ENCODE measurements at places on chromosomes 1 and 21.

DNA sequence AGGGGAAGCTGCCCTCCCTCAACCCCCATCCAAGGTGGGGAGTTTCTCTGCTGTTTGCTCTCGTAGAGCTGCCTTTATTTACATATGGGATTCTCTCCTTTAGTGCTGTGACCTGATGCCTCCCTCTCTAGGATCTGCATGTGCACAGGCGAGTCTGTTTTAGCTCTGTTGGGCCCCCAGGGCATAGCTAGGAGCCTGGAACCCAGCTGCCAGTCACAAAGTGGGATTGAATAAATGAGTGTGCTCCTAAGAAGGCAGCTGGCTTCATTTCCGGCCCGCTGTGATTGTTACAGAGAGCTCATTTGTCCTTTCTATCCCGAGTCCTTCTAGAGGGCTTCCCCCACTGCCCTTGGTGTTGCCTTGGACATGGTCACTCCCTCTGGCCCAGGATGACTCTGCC is 176.6 kb downstream of the GRIK3 start:
- no peak for DNase-seq

DNA sequence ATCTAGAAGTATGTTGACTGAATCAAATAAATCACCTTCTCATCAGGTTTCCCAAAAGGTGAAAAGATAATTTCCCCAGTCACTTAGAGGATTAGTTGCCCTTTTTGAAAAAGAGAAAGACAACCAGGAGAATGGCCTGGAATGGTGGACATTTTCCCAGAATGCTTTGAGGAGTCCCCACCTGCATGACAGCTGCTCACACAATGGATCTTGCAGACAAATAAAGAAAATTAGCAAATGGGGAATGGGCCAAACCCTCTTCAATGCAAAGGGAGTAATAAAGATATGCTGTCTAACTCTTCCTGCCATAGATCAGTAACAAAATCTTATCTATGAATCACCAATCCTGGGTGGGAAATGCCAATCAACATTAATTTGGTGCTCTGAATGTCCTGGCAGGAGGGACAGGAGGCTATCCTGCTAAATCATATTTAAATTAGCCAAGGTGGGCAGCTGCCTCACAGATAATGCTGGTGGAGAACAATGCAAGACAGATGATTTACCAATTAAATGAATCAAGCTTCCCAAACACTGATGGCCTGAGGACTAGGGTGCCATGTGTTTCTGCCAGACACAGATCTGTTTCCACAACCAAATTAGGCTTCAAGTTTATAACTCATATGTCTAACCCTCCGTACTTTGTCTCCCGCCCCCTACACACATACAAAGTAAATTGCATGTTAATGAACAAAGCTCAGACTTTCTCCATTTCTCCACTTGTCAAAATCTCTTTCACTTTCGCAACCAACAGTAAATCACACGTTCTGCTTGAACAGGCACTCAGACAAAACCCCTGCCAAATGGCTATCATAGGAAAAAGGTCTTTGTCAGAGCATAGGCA is 488.0 kb upstream of the PLXNA2 start:
- no peak for DNase-seq

- DNase-seq: no peak
Measured at GRCh38 chr1:94305704-94306103, 68.3 kb upstream of the ARHGAP29 start.

DNA sequence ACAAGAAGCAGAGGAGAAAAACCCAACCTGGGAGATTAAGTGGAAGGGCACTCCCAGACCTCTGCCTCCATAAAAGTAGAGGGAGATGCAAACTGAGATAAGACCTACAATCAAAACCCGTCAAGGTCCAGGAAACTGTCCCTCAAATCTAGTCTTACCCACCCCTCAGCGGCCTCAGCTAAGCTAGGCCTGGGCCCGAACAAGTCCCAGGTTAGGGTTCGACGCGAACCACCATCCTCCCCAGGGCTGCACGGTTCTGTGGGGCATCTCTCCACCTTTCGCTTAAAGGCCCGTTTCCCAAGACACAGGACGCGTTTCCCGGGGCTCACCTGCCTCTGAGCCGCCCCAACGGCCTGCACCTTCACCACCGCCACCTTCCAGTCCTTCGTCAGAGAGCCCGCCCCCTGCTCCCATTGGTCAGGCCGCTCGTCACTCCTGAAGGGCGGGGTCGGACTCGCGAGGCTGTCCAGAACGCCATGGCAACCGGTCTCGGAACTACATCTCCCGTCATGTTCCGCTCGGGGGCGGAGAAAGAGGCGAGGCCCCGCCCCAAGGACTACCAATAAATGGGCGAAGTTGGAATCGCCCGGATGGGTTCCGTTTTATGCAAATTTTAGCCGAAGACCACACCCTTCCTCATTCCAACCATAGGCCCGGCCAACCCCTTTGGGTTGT is at the start of gene CRYZL1:
CRYZL1 (minus strand) TSS at position 390 of the 675 bp plus-strand sequence. CDS start 10,190 bp downstream, outside the sequence.
- peak; percentile 100 for DNase-seq

DNA sequence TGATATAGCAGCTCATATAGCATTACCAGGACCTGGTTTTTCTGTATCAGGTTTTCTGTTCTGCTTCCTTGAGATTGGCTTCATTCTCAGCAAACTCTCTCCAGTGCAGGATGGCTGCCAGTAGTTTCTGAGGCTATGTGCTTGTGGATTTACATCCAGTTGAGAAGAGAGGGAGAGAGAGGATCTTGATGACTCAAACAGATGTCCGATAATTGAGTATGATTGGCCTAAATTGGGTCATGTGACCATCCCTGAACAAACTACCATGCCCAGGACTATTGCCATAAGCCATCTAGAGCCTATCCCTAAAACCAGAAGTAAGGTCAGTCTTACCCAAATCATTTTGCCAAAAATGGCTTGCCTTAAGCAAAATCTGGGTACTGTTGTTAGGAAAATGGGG is 18.1 kb upstream of the PSMA5 start:
- no peak for DNase-seq

DNA sequence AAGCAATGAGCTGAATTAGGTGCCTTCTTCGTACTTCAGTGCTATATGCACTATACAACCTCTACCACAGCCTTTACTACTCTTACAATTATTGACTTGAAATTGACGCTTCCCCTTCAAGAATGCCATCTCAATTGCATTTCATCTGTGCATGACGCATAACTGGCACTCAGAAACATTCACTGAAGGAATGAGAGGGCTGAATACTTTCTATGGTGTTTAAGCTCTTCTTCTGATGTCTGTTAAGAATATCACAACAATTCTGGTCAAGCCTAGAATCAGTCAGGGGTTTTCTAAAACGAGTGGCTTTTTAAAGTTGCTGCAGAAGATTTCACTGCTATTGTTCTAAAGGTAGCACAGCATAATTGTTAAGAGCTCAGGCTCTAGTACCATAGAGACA is 11.5 kb downstream of the DENND1B start:
- DNase-seq: no peak

- DNase-seq: no peak
Measured at GRCh38 chr1:201015551-201016091, 7.9 kb downstream of the KIF21B start.

DNA sequence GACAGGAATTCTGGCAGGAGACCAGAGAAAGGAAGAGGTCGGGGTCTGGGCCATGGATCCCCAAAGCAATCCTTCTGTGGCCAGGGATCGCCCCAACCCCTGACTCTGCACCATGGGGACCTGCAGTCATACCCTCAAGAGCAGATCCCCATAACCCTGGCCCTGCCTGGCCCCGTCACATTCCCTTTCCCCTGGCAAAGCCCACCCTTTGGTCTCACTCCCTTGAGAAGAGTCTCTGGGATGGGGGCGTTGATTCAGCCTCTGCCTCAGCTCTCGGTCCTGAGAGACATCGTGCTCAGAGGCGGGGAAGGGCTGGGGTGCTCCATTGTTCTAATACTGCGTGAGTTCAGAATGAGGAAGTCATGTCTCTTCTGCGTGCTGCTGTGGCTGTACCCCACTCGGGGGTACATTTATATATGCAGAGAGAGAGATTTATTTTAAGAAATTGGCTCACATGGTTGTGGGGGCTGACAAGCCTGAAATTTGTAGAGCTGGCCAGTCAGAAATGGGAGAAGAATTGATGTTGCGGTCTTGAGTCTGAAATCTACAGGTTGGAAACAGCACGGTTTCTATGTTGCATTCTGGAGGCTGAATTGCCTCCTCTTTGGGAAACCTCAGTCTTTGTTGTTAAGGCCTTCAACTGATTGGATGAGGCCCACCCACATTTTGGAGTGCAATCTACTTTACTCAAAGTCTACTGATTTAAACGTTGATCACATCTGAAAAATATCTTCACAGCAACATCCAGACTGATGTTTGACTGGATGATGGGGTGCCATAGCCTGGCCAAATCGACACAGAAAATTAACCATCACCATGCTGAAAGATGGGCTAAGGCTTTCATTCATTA is 4.2 kb upstream of the PADI2 start:
- DNase-seq: no peak

GRCh38 chr1:235068158-235069121 is 60.2 kb downstream of the TOMM20 start:
- no peak for DNase-seq

GRCh38 chr1:182666706-182667105 is 17.7 kb downstream of the RGS8 start:
- no peak for DNase-seq

DNA sequence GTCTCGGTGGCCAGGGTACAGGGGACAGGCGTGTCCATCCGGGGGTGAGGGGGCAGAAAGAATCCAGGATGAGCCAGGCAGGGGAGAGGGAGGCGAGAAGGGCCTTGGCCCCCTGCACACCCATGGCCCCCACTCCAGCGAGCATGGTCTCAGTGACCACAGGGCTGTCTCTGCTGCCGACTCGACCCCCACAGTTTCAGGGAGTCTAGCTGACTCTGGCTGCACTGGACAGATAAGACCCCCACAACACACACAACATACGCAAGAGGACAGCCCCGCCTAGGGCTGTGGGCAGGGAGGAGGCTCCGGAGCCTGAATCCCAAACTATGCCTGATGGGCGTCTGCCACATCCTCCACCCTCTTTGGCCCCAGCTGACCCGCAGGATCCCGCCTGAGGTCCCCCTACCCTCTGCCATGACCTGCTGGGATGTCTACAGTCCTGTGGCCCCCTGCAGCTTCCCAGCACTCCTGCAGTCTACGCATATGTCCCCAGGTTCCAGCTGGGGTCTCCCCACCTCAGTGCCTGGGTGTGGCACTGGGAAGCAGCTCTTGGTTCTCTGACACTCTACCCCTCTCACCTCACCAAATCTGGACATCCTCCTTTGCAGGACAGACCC is 22.0 kb downstream of the WNT9A start:
- no peak for DNase-seq

DNA sequence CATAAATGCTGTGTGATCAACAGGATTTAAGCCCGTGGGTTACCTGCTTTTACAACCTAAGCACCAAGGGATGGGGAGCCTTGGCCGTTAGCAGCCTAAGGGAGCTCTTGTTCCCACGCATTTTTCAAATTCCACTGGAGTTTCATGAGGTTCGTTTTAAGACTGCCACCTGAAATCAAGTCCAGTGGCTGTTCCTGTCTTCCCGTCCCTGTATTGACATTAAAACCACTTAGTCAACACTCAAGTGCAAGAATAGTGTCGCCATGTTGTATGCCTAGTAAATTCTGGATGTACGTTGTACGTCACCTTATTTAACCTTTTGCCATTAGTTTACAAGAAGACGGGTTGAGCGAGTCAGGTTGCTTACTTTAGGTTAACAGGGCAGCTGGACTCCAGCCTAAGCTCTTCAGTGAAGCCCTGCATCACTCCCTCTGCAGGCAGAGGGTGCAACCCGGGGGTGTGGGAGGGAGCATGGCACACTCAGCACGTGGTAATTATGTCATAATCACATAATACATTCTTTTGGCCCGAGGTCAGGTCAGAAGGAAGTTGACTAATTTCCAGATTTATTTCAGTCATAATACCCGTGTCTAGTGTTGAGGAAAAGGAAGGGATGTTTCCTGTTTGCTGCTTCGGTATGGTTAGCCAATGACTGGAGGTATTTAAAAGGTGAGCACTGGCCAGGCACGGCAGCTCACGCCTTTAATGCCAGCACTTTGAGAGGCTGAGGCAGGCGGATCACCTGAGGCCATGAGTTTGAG is 42.5 kb downstream of the CNST start:
- peak; percentile 62 for DNase-seq

- no peak for DNase-seq
Measured at GRCh38 chr1:199295107-199295506, 656.3 kb downstream of the PTPRC start.

DNA sequence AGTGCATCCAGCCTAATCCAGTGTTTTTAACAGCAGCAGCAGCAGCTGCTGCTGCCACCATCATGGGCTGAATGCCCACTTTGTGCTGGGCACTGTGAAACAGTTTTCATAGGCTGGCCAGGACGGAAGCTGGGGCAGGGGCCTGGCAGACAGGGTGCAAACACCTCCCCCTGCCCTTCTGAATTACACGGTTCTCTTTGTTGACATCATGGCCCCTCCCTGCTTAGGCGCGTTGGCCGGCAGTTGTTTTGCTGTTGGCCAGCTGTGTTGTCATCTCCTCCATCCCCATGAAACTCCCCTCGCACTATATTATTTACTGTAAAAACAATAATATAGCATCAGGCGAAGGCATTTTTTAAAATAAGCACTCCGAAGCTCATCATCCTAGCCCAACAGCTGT is 33.1 kb downstream of the PTPRU start:
- DNase-seq: no peak

GRCh38 chr1:184503221-184503749 is 116.5 kb downstream of the C1orf21 start:
- no peak for DNase-seq

GRCh38 chr1:88175120-88175630 is 508.9 kb upstream of the PKN2 start:
- no peak for DNase-seq

DNA sequence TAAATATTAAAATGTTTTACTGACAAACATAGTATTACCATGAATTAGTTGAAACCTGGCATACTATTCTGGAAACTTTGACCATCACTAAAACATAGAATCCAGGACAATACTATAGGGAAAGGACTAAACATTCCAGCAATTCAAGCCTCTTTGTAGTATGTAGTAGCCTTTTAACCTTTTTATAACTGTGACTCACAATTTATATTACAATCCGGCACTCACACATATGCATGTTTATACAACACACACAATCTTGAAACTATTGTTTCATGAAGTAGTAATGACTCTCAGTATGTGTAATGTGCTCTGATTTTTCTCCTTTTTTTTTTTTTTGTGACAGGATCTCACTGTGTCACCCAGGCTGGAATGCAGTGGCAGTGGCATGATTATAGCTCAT is 64.3 kb downstream of the ANKRD13C start:
- DNase-seq: no peak

DNA sequence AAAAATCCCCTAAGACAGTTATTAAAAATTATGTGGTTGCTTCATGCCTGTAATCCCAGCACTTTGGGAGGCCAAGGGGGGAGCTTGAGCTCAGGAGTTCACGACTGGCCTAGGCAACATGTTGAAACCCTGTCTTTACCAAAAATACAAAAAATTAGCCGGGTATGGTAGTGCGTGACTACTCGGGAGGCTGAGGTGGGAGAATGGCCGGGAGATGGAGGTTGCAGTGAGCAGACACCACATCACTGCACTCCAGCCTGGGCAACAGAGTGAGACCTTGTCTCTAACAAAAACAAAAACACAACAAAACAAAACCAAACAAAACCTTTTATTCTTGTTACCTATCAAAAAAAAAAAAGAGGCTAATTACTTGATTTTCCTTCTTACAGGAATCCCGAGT is 2.1 kb downstream of the ELK4 start:
- DNase-seq: no peak

- DNase-seq: peak; percentile 21
Measured at GRCh38 chr1:111197598-111198284, 2.7 kb downstream of the DENND2D start.
